Nucleus accumbens (tissue), 56 donors: ENCODE measurements at places on chromosomes 1 and 21.

DNA sequence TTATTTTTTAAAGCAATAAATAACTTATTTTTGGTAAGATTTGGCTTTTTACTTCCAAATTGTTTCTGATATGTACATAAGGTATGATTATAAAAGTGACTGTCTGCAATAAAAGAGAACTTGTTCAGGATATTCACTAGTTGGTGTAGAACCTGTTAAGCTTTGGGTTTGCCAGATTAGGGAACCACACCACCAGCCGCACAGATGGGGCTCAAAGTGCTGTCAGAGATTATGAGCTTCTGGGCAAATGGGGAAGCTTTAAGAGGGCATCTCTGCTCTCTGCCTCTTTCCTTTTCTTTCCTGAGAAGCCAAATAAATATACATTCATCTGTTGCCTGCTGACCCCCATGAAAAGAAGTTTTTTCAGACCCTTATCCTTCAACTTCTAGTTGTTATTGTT is 25.4 kb downstream of the IVNS1ABP start:
- no peak for DNase-seq

- DNase-seq = no peak
These were observed 1526.5 kb upstream of the TPTE start for GRCh38 chr21:8994640-8995511.

DNA sequence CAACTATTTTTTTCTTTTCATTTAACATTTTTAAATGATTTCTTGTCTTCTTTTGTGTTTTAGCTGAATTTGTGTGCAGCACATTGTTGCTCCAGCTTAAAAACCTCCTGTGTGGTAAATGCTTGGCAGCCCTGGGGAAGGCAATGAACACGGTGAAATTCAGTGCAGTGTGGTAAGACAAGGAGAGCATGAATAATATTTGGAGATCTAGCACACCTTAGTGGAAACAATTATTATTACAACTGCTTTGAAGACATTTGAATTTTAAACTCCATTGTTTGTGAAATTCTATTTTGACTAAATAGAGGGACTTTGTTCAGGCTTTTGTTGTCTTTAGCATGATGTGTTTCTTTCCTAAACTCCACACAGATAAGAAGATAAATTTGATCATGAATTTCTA is 242.6 kb upstream of the CXADR start:
- DNase-seq = no peak

DNA sequence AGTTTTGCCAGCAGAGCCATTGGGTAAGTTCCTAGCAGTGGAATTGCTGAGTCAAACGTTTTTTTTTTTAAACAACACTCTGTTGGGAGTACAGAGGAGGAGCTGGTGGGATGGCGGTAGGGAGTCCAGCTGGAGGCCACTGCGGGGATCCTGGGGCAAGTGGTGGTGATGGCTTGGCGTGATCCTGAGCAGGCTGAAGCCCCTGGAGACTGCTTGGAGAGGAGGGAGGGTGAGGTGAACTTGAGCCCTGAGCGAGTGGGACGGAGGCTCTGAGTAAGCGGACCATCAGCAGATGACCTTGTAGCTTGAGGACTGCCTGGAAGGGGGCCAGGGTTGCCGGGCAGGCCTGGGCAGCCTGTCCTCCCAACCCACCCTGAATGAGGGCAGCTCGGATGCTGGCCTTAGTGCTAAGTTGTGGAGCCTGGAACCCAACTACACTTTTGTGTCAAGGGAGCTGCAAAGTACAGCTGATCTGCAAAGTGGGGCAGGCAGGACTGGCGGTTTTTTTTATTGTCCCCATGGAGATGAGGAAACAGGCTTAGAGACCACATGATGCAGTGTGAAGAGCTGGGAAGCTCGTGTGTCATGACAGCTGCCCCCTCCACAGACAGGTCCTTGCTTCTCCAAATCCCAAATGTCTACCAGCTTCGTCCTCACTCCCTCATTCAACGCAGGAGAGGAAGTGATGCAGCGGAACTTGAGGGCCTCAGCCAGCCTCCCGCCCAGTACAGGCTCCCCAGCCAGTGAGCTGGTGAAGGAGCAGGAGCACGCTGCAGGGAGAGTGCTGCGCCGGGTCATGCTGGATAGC is 20.2 kb downstream of the MRPL37 start:
- peak; percentile 20 for DNase-seq

DNA sequence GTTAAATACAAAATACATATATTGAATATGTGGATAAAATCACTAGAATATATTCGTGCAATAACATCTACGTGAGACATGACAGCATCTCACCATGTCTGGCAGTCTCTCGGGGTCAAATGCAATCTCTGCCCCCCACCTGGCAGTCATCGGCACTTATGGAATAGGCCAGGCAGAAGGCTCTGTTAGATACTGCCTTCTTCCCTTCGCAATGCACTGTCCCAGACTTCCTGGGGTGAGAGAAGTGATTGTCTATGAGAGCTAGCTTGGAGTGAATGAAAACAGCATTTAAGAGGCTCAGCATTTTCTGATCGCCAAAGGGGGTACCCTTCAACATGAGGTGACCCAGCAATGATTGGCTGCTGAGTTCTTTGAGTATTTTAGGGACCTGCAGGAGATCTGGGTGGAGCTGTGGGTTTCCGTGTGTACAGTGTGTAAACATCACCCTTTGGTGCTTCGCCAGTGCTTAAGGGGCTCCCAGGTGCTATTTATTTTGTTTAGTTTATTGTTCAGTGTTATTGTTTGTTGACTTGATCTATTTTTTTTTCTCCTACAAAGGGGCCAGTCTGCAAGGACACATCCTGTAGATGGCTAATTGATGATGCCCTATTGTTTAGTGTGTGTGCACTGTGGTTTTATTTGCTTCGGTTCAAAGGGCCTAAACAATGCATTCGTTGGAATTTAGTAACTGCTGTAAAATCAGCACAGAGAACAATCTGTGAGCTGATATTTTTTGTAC is 10.2 kb downstream of the ERG start:
- no peak for DNase-seq

- no peak for DNase-seq
These were observed 16.0 kb upstream of the LSS start for GRCh38 chr21:46244602-46245001.

GRCh38 chr1:187408212-187409004 is 579.7 kb downstream of the PLA2G4A start:
- DNase-seq = no peak

- no peak for DNase-seq
These were observed 87.1 kb downstream of the GPR88 start for GRCh38 chr1:100624886-100625610.

- DNase-seq = no peak
These were observed 59.9 kb upstream of the CNTN2 start for GRCh38 chr1:204983136-204983535.

GRCh38 chr1:198068285-198068684 is 88.5 kb upstream of the NEK7 start:
- no peak for DNase-seq

DNA sequence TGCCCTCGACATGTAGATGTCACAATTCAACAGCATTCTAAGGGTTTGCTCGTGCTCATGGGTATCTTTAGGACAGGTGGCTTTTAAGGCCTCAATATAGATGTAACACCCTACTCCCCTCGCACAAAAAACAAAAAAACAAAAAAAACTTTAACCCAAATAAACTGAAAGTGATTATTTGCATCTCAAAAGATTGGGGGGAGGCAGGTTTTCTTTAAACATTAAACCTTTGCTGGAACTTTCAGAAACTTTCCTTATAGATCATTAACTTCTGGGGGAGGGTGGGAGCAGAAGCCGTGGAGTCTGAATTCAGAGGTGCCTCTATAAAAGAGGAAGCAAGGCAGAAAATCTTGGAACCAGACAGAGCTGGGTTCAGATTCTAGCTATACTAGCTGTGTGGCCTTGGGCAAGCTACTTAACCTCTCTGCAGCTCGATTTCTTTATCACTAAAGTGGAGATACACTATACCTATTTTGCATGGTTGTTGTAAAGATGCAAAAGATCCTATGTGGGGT is 3.2 kb upstream of the KIAA1614 start:
- no peak for DNase-seq

GRCh38 chr1:209291715-209292114 is 291.8 kb upstream of the CAMK1G start:
- DNase-seq = no peak

- no peak for DNase-seq
These were observed 3.0 kb downstream of the LRRC8D start for GRCh38 chr1:89823679-89824292.

GRCh38 chr1:4796161-4797015 is 142.0 kb downstream of the AJAP1 start:
- no peak for DNase-seq

DNA sequence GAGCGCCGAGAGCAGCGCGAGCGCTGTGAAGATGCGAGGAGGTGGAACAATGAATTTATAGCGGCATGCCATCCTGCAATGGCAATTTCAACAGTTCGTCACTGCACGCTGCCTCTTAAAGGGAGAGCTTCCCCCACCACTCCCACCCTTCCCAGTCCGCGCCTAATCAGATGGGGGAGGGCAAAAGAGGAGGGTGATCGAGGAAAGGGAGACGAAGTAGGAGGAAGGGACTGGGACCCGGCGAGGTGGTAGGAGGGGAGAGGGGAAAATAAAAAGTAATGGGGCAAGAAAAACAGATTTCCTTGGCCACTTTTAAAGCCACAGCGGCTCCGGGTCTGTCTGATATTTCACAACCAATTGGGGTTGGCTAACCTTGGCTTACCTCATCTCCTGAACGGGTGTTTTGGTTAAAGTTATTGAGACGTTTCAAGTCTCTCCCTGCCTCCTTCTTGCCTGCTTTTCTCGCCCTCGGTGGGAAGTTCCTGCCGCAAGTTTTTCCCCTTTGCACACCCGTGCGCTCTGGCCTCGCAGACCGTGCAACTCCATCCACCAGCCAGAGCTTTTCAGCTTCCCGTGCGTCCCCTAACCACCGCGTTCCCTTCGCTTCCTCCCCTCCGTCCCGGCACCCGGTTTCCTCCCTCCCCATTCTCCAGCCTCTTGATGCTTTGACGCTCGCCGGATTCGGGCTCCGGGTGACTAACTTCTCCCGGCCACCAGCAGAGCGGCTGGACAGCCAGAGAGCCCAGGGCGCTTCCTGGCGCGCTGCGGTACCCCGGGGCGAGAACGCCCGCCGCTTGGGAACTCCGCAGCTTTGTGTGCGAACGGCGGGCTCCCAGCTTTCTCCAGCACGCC is at the start of gene ADAMTS5:
Gene ADAMTS5, minus strand, starts transcription at position 27 of the 852 bp plus-strand sequence. CDS start 697 bp downstream, outside the sequence.
- DNase-seq = peak; percentile 22

GRCh38 chr1:147721716-147722115 is 38.7 kb downstream of the GJA5 start:
- DNase-seq = no peak

DNA sequence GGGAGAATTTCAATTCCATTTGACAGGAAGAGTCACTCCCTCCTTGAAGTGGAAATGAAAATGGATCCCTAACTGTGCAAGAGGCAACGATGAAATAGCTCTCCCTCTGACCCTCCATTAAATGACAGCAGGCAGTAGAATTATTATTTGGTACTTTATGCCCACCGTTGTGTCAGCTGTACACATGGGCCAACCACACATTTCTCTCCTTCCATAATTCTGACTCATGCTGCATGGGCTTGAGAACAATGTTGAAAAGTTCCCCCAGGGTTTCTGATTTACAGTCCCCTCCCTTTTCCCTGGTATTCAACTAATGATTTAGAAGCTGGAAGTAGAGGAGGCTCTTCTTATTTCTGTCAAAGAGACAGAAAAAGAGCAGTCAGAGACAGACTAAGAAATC is 103.5 kb downstream of the RGS7 start:
- no peak for DNase-seq

DNA sequence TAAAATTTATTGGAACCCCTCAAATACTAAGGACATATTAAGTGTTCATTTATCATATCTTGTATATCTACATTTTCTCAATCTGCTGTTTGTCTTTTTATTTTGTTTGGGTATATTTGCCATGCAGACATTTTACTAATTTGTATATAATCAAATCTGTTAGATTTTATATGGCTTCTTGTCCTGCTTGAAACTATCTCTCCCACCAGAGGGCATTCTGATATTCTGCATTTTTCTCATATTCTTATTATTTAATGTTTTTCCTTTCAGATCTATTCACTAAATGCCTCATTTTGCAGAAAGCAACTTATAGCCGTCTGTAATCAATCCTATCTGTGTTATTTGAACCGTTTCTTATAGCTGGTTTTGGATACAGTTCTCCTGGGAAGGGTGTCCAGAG is 745.5 kb downstream of the LRRIQ3 start:
- no peak for DNase-seq

DNA sequence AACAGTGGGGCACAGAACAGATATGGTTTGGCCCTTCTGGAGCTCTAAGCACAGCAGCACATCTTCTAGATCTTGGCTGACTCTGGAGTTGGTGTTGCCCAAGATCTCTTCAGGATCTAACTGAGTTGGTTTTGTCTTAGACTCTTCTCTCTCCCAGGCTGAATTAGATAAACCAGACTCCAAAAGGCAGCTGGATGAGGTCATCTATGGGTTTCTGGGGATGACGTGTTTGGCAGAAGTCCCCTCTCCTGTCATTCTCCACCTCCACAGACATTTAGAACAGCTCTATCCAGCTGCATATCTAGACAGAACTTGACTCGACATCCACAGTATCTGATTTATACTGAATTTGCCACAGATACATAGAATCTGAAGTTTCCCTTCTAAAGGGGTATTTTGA is 75.3 kb downstream of the ST6GALNAC5 start:
- DNase-seq = no peak

DNA sequence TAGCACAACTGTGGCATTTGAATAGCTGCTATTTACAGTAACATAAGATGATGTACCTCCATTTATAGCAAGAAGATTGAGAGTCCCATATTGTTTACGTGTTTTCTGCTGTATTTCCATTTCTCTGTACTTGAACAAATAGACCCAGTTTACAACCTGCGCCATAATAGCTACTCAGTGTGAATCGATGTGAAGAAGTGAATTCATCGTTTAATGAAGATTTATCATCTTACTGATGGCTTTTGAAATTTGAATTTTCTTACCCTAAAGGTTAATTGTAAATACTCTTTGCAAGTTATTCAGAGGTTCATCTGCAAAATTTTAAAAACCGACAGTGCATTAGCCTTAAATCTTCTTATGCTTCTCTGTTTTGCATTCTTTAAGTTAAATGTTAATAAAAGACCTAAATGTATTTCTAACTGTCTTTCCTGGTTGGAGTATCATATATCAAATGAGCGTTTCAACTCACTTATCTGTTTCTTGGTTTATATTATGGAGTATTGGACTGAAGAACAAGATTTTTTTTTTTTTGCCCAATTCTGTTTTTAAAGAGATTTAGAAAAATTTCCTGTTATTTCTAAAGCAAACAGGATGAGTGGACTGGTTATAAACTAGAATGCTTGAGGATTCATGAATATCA is 2.2 kb downstream of the MACO1 start:
- DNase-seq = no peak
